ENCODE measurements at places on chromosomes 7 and 10.

DNA sequence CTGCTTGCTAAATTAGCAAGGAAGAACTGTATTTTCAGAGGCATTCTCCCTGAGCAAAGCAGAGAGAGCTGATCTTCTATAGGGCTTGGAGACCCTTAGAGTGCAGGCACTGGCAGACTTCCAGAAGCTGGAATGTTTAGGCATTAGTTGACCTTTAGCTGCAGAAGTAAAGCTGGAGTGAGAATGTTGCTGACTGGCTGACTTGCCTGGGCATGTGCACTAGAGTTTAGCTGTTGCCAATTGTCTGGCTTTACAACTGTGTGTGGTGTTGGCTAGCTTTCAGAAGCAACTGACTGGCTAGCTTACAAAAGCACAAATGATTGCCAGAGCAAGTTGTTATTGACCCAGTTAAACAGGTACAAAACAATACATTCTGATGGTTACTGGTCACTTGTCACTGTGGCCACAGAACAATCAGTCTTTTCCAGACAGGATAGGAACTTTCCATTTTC lies 25.1 kb downstream of the FAM13C start:
- DNase-seq, result no peak

DNA sequence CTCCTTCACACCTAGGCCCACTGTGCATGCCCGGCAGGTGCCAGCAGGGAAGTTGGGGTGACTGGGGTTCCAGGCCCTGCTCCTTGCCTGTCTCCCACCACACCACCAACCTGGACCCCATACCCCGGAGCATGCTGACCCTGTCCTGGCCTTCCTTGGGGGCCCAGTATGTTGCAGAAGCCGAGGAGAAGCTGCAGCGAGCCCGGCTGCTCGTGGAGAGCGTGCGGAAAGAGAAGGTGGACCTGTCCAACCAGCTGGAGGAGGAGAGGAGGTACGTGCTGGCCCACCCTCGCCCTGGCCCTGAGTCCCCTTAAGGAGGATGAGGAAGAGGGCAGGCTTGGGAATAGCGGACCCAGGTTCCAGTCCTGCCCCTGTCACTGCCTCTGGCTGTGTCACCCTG lies 70.8 kb downstream of the CLIP2 start:
- DNase-seq, result no peak

GRCh38 chr7:20998309-20998708 lies 211.6 kb upstream of the SP8 start:
- no peak for DNase-seq

- no peak for DNase-seq
Measured at GRCh38 chr10:3042589-3042988, 24.8 kb upstream of the PFKP start.

GRCh38 chr10:110865186-110865808 lies 6.4 kb upstream of the PDCD4 start:
- no peak for DNase-seq

DNA sequence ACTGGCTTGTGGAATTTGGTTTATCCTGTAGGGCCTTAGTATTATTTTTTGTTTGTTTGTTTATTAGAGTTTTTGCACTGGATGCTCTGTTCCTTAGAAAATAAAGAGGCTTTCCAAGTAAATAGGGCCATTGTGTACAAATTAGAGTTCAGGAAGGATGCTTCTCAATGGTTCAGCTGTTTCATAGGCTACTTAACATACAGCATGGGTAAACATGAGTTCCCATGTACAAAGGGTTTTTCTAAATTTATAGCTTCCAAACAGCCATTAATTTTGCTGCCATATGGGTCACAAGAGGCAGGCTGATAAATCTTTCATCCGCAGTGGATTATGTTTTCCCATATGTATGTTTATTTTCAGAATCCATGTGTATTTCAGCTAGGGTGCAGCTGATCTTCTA lies 121.6 kb upstream of the WDR11 start:
- DNase-seq, result no peak

DNA sequence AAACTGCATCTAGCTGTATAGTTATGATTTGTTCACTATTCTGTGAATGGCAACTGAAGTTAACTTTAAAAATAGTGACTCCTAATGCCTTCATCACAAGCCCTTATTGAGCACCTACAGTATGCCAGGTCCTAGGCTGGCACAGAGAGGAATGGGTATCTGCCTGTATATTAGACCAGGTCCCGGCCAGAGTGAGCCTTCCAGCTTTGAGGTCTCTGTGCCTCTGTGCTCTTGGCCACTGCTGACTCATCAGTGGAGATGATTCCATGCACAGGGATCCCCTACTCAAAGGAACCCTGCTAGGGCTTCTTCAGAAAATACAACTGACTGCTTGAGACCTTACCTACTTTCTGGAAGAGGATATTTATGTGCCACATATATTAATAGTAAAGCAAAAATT lies 118.4 kb downstream of the GFRA1 start:
- DNase-seq, result no peak

DNA sequence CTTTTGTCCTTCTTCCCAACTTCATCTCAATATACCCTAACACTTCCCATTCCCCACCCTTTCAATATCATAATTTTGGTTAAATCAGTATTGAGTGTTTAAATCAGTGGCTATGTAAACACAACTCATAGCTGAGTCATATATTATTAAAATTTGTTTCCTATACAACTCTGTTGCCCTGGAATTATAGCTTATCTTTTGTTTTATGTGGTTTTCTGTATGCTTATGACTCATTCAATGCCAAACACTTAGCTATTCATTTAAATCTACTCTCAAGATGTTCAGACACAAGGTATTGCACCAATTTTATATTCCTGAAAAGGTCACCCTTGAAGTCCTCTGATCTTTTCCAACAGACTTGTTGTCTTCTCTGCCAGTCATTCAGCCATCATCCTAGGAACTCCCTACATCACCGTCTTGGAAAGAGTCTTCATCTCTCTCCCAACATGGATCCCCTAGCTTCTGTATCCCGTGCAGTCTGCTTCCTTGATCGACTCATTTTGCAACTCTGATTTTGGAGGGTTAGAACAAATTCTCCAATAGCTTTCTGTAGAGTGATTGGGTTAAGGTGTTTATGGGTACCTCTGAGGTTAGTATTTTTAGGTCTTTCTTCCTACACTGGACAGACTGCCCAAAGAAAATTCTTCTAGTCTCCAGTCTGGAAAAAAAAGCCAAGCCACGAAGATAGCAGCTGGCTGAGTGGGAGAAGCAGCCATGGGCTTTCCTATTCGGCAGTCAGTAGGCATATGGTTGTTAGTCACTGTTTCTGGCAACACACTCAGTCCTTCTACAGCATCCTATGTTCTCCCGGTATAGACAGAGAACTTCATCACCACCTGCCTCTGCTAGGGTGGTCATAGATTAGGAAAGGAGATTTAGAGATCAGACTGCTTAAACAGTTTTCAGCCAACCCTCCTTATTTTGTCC lies 102.1 kb downstream of the CRPPA start:
- DNase-seq, result no peak

GRCh38 chr7:874031-874749 lies 2.2 kb upstream of the GET4 start:
- no peak for DNase-seq

DNA sequence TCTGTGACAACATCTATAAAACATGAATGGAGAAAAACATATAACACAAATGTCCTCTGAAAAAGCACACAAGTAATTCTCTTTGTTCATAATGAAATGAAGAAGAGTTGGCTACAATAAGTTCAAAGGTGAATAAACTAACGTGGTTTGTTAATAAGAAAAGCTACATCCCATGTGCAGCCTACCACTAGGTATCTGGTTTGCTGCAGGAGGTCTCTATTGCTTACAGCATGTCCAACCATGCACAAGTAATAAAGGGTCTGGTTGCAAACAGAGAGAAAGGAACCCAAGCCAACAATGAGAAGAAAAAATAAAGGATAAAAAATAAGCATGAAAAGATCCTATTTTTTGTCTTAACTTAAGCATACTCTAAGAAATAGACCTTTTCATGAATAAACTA lies 139.2 kb downstream of the CHCHD3 start:
- no peak for DNase-seq
